Activated CD4-positive, alpha-beta T cell treated with anti-CD3 and anti-CD28 coated beads, Interleukin-2, amount 50 U/mL, for 48 hours (primary cell): ENCODE measurements at places on chromosomes 12 and 14.

DNA sequence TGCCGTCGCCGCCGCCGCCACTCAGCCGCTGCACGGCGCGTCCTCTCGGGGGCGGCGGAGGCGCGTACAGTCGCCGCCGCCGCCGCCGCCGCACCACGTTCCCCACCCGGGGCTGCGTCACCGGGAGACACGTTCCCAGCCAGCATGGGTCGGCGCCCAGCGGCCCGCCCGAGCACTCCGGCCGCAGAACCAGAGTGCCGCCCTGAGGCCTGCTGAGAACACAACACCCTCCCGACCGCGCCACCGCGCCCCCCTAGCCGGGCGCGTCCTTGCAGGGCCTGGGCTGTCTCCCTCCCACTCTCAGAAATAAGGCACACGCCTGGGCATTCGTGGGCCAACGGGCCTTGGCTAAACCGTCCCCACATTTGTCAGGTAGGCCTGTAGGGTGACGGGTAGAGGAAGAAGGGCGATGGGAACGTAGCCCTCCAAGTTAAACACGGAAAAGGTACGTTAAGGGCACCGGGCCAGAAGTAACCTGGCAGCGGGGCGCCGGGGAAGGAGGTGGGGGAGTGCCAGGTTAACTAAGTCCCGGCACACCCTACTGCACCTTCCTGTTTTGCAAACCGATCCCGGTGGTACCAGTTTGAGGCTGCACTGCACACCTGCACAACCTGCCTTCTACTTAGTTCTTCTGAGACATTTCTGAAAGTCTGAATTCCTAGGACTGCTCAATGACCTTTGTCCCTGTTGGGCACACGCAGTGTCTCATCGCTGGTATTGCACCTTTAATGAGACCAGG, at the start of gene MAP4K5:
Gene MAP4K5, minus strand, starts transcription at position 68 of the 739 bp plus-strand sequence. CDS start 520 bp downstream, outside the sequence.
- peak; percentile 87 for DNase-seq

GRCh38 chr14:30290001-30290400, 269.0 kb upstream of the G2E3 start:
- no peak for DNase-seq

GRCh38 chr12:32470936-32471470, 71.6 kb downstream of the FGD4 start:
- DNase-seq, result no peak

DNA sequence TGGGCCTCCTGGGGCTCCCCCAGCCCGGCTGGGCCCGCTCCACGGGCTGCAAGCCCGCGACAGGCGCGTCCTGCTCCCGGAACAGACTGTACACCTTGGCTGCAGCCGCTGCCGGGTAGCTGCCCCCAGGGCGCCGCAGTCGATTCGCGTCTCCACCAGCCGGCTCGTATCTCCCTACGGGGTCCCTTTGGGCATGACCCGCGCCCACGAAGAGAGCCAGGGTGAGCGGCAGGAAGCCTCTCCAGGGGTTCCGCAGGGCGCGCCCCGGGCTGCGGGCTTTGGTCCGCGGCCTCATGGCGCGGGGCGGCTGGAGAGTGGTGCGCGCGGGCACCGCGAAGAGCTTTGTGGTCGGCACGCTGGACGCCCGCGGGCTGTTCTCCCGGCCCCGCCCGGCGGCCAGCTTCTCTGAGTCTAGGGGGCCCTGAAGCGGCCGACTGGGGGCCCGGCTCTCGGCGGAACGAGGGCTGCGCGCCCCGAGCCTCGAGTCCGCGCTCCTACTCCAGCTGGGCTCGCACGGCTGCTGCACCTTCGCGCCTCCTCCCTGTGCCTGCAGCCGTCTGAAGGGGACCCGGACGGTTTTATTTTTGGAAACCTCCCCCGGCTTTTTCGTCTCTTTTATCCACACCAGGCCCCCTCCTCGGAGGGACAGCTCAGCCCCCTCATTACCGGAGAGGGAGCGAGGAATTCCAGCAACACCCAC, at the start of gene LTBP2:
Gene LTBP2, minus strand, starts transcription at position 588 of the 700 bp plus-strand sequence. Its CDS starts 293 bp downstream, at position 295.
- peak; percentile 24 for DNase-seq

DNA sequence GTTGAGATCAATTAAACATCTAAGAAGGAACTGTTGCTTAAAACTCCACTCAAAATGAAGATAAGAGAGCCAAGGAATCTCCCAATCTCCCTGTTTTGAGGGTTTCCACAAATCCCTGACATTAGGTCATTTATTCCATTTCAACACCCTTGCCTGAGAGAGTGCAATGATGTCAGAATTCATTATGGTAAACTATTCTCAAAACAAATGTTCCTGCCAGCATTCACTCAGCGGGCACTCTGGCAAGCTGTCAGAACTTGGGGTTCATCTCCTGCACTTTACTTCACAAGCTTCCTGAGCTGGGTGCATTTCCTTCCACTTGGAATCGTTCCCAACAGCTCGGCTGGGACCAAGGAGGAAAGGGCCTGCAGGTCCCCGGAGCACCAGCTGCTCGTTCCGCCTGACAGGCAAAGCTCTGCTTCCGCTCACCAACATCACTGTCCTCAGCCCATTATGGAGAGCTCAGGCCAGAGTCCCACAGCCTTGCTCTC, 117.8 kb downstream of the TTC7B start:
- no peak for DNase-seq

- DNase-seq, result no peak
These were observed 362.6 kb downstream of the TMEM121 start for GRCh38 chr14:105888784-105889665.

DNA sequence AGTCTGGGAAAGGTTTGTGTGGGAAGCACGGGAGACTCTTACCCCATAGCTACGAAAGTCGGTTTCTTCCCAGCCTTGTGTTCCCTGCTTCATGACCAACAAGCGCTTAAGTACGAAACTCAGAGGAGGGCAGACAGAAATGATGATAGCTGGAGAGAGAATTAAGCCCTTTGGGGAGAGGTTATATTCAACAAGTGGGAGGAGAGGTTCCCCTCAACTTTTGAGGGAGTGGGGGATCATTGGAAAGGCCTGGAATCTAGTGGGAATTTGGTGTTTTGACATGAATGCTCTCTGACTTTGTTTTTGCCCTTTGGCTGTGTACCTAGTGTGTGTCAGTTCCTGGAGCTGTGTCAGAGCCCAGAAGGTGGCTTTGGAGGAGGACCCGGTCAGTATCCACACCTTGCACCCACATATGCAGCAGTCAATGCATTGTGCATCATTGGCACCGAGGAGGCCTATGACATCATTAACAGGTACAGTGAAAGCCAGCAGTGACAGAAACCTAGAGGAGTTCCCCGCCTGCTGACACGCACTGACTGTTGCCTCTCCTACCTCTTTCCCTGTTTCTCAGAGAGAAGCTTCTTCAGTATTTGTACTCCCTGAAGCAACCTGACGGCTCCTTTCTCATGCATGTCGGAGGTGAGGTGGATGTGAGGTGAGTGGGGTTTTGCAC, 40.6 kb downstream of the FNTB start:
- no peak for DNase-seq

DNA sequence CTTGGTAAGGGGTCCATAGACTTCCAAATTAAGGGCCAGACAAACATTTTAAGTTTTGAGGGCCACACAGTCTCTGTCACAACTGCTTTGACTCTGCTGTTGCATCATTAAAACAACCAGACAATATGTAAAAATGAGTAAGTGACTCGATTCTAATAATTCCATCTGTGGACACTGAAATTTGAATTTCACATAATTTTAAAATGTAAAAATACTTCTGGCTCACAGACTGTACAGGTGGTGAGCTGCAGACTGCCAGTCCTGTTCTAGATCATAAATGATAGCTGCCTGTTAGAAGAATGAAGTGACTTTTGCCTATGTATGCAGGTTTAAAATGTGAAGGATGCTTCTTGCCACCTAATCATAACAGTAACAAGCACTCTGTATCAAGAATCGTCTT, 15.7 kb downstream of the NUDT4 start:
- no peak for DNase-seq

GRCh38 chr12:113242026-113242418, 20.8 kb downstream of the TPCN1 start:
- DNase-seq, result no peak
